ENCODE measurements at places on chromosomes 2 and 18.

DNA sequence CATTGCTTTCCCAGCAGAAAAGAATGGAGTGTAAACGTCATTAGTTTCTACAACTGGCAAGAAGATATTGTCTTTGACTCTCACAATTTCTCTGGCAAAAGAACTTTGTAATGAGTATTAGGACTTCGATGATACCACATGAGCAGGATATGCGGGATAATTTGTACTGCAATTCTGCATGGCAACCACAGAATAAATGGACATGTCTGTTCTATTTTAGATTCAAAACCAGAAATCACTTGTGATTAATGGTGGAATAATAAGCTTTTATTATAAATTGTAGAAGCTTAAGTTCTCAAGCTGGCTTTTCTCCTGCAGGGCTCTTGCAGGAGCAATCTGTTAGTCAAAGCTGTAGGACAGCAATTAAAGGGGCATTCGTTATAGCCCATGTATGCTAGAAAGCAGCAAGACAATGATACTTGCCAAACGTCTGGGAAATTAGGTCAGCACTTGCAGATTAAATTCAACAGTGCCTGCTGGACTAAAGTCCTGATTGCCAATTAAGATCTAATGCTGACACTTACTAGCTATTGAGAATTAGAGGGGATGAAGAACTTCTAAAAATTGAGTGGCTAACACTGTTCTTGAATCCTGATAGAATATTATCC, 177.9 kb downstream of the PTH2R start:
- DNase-seq: no peak

DNA sequence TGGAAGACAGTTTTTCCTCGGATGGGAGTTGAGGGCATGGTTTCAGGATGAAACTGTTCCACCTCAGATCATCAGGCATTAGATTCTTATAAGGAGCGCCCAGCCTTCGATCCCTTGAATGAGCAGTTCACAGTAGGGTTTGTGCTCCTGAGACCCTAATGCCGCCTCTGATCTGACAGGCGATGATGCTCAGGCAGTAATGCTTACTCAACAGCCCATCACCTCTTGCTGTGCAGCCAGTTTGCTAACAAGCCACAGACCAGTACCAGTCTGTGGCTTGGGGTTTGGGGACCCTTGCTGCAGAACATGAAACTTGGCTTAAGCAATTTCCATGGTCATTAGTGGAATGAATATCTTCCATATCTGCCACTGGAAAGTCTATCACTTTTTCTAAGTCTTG, 56.4 kb downstream of the GORASP2 start:
- no peak for DNase-seq

- no peak for DNase-seq
These were observed 108.0 kb downstream of the ITGB1BP1 start for GRCh38 chr2:9315280-9315847.

DNA sequence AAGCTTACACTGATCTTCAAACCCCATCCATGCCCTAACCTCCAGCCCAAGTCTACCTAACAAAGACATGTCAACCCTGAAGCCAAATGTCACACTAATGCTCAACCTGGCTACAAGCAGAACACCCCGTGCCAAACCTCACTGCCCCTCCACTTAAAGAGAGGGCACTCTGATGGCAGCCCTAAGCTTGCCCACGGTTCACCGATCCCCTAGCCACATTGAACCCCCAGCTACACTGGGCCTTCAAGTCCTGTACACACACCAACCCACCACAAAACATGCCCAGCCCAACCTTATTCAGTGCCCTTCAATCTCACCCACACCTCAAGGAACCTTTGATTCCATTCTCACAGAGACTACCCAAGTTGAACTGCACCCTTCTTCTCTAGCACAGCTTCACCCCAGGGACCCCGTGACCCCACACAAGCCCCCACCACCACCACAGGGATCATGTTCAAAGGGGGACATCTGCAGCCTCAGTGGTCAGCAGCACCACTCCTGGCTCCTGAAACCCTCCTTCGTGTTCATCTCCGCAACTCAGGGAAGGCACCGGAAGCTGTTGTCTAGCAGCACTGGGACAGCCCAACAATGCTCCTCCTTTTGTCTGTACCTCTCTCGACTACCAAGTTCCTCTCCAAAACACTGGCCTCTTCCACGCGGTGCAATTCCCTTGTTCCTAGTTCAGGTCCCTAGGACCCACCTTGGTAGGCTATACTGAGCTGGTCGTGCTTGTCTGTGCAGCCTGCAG, 218.8 kb downstream of the CYP26B1 start:
- no peak for DNase-seq

Measured in cortex of kidney (tissue), 1 donor.